Stimulated activated CD4-positive, alpha-beta T cell treated with anti-CD3 and anti-CD28 coated beads, Interleukin-12 subunit alpha, Interleukin-12 subunit beta, amount 100 ng/mL, for 48 hours (primary cell): ENCODE measurements at places on chromosomes 2 and 18.

- DNase-seq, result no peak
Observed at GRCh38 chr2:172089633-172090032, 4.3 kb downstream of the DLX1 start.

- DNase-seq, result no peak
Observed at GRCh38 chr2:126436411-126436810, 219.5 kb upstream of the GYPC start.

DNA sequence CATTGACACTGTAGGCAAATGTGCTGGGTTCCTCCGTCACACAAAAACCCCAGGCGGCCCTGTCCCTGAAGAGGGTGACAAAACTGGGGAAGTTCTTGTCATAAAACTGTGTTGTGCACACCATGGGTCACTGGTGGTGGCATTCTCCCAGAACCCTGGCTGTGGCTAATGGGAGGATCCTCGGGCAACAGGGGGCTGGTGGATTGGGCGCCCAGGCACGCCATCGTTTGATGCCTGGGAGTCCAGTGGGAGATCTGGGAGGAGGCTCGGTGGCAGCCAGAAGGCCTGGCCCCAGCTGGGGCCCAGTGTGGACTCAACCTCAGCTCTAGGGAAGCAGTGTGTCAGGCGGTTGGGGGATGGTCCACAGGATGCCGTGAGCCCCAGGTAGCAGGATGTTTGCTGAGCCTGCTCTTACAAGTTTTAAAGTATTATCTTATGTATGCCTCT lies 140.7 kb downstream of the ACOXL start:
- no peak for DNase-seq

DNA sequence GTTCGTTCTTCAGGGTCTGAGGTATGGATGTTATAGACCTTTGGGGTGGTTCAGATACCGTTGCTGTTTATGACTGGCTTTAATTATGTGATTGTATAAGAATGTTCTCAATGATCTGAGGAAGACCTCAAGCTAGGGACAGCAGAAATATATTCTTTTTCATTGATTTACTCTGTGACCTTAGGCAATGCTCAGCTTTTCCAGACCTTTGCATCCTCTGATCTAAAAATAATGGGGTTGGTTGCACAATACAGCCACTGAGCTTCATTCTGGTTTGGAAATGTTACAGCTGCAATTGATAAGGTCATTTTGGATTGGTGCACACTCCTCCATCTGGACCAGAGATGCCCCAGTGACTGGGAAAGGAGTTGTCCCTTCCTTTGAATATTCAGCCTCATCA lies 17.2 kb upstream of the CABYR start:
- no peak for DNase-seq

GRCh38 chr18:27843783-27844777 lies 332.9 kb downstream of the CDH2 start:
- DNase-seq, result no peak

- DNase-seq, result no peak
Observed at GRCh38 chr2:212928681-212929080, 222.7 kb downstream of the IKZF2 start.

DNA sequence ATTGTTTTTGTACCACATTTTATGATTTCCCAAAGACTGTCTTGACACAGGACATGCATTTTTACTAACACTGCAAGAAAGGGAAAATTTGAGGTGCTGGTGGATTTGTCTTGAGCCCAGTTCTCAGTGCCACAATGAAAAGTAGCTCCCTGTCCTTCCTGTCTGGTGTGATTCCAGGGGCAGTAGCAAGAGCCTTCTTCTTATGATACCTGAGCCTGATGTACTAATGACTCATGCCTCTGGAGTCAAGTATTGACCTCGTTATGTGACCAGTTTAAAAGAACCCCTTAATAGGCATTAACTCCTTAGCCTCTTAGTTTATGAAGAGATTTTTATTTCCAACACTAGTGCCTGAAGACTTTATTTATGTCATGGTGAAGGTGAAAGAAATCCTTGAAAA lies 728.6 kb downstream of the SLC4A3 start:
- DNase-seq, result no peak

DNA sequence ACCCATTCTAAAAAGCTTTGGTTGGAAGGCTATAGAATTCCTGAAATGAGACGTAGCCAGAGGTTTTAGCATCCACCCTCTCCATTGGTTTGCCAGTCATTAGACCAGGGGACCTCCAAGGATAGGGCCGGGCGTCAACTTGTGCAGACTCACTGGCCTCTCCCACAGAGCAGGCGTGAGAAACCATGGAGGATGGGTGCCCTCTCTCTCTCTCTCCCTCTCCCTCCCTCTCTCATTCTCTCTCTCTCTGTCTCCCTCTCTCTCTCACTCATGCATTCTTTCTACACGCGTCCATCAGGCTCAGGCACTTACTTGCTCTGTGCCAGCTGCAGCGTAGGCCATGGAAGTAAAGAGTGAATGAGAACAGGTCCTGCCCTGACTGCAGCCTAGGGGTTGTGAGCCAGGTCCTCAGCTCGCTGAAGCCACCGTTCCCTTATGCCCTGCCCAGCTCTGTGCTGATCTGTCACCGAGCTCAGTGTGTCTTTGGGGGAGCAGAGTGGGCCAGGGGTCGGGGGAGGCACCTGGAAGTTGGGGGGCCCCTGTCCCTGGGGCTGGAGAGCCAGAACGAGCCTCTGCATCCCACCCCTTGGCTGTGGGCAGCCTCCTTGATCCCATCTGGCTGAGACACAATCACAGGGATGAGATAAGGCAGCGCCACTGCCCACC lies 304.4 kb upstream of the HS6ST1 start:
- no peak for DNase-seq

GRCh38 chr2:118752762-118753429 lies 94.6 kb downstream of the EN1 start:
- no peak for DNase-seq

DNA sequence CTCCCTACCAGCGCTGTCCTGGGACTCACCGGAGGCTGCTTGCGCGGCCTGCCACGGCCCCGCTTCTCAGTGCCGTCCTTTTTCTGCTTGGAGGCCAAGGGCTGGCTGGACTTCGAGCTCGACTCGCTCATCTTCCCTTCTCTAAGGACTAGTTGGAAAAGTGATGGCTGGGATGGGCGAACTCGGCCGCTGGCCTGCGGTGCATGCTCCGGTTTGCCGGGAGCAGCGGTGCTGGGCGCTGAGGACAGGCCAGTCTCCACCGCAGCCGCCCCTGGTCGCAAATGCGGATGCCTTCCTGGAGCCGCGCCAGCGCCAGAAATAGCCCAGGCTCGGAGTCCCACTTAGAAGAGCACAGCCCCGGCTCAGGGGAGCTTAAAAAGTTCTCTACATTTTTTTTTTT lies 3.1 kb downstream of the C2orf81 start:
- no peak for DNase-seq

GRCh38 chr18:6039055-6039454 lies 143.7 kb upstream of the TMEM200C start:
- DNase-seq, result no peak

DNA sequence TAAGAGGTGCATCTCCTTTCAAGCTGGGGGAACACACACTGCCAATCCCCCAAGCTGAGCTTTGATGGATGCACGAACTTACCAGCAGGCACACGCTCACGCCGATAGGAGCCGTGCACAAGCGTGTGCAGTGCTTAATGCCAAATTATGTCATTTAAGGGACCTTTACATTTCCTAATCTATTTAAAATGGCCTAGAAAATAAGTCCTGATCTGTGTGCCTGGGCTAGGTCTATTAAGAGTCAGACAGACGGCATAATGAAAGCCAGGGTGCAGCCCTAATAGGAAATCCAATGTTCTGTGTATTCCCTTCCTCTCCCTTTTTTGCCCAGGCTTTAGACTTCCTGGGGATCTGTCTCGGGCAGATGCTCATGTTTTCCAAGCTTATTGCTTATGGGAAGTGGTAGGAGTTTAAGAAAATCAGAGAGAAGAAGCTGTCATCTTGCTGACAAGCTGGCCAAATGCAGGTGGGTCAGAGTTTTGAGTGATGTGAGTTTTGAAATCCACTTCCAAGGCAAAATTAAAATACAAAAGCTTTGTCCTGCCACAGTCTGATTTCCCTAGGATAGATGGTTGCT lies 142.6 kb downstream of the MYT1L start:
- DNase-seq, result no peak

DNA sequence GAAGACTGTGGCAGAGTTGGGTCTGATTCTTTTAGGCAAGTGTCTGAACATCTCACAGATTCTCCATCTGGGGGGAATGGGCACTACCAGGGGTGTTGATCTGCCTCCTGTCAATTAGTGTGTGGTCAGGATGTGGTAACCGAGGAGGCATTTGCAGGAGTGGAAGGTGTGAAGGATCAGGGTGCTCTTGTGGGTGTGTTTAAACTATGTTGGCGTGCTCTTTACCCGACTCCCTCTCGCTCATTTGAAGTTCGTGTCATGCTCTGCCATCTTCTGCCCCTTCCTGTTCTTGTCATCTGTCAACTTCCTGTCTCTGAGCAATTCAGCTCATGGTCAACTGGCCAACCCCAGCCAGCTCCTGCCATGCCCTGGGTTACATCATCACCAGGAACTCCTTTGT lies 107.9 kb downstream of the RTN4 start:
- DNase-seq, result no peak

DNA sequence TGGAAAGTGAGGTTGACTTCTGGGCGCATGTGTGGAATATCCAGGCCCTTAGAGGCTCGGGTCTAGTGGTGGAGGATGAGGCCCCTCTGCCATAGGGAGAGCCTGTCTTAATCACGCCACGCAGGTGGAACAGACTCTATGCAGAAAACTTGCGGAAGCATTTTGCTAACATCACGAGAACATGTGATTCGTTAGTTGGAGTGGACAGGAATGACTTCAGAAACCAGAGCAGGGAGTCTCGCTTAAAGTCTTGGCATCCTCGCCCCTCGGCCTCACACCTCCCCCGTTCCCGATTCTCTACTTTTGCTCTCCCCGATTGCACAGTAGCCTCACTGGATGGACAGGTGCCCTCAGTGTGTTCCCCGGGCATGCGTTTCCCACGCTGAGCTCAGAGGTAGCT lies 333.4 kb downstream of the GBX2 start:
- no peak for DNase-seq

- DNase-seq, result no peak
Observed at GRCh38 chr2:241358470-241358869, 2.4 kb downstream of the FARP2 start.

GRCh38 chr2:178807227-178808008 lies at the start of gene TTN:
Gene TTN (minus strand): TSS chr2:178807423. CDS start chr2:178804642, 2,781 bp downstream.
- no peak for DNase-seq

DNA sequence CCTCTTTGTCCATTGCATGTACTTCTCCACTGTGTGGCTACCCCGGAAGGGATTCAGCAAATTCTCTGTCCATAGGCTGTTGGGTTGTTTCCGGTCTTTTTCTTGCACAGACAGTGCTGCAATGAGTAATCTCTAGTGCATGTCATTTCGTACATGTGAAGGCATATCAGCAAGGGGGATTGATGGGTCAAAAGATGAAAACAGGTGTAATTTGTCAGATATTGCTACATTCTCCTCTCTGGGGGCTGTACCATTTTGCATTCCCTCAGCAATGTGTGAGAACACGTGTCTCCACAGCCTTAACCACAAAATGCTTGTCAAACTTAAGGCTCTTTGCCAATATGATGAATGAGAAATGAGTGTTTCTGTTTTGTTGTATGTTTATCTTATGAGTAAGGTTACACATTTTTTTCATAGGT lies 60.5 kb downstream of the KLHL29 start:
- DNase-seq, result no peak

- DNase-seq, result no peak
Observed at GRCh38 chr2:233245406-233245805, 6.1 kb upstream of the ATG16L1 start.

GRCh38 chr18:24138789-24139616 lies at the start of gene CABYR:
Gene CABYR (plus strand): TSS chr18:24139062. CDS start chr18:24143115, 4,053 bp downstream.
- DNase-seq, result peak; percentile 60

DNA sequence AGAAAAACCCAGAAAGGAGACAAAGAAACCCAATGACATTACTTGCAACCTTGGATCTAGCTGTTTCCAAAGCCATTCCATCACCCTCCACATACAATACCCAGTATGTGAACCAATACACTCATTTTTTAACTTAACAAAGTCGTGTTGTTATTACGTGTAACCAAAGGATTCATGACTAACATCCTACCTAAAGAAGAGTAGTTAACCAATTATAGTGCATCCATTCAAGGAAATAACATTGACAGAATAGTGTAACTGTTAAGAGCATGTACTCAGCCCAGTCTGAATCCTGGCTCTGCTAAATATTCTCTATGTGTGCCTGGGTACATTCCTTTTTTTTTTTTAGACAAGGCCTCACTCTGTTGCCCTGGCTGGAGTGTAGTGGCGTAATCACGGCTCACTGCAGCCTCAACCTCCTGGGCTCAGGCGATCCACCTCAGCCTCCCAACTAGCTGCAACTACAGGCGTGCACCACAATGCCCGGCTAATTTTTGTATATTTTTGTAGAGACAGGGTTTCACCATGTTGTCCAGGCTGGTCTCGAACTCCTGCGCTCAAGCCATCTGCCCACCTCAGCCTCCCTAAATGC lies 9.9 kb downstream of the TLK1 start:
- no peak for DNase-seq

DNA sequence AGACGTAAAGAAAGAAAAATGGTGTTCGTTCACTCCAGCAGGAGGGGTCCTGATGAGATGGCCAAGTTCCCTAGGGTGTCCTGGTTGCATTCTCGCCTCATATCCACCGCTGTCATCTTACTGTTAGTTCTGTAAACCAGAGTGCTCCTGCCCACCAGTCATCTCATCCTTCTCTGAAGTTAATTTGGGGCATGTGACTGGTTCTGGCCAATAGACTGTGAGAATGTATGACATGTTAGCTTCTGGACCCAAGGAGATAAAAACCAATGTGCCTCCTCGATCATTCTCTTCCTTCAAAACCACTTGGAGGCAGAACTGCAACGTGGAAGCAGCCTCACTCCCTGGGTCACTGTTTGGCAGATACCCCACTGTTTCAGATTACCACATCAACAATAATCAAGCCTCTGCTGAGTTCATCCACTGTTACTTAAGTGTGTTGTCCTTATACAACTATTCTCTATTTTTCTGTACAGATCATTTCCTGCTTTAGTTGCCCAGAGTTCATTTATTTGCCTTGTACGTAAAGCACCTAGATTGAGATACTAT lies 759.1 kb downstream of the TSN start:
- DNase-seq, result no peak

GRCh38 chr2:69973335-69973735 lies 11.9 kb upstream of the ASPRV1 start:
- DNase-seq, result no peak

GRCh38 chr2:162636206-162636728 lies 202.3 kb downstream of the KCNH7 start:
- DNase-seq, result no peak

GRCh38 chr18:63321291-63321690 lies 1.7 kb upstream of the BCL2 start:
- no peak for DNase-seq
